ENCODE measurements at places on chromosomes 6 and 20.

GRCh38 chr20:38812709-38813573 lies 7.4 kb downstream of the PPP1R16B start:
- no peak for DNase-seq

GRCh38 chr20:3927486-3928291 lies 38.5 kb downstream of the PANK2 start:
- no peak for DNase-seq

DNA sequence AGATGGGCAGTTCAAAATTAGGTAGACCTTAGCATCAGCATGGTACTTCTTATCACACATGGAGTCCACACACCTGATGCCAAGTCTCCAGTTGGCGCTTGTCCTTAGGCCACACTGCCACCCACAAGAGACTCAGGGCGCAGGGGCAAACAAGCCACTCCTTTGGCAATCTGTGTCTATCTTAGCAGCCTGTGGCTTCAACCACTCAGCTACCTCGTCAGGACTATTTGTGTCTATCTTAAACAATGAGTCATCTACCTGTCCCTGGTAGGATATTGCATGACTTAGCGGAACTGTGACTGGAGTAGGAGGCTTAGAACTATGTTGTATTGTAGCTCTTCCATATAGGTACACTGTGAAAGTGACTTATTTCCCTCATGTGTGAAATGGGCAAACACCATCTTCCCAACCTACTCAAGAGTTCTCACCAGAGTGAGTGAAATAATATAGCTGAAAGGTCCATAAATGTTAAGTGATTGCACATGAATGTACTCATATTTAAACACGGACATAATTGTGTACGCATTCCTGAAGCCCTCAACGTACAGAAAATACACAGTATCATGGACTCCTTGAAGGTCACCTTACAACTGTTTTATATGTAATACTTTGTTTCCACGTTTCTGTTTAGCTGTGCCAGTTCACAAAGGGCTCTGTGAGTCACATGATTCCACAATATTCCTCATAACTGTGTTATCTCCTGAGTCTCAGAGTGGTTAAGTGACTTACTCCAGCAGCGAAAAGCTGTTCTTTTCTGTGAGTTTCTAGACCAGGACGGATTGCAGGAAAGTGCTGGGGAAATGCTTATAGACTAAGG lies 1.6 kb downstream of the TRIM27 start:
- peak; percentile 14 for DNase-seq

- DNase-seq = no peak
Observed at GRCh38 chr20:18628330-18628920, 40.6 kb downstream of the DTD1 start.

DNA sequence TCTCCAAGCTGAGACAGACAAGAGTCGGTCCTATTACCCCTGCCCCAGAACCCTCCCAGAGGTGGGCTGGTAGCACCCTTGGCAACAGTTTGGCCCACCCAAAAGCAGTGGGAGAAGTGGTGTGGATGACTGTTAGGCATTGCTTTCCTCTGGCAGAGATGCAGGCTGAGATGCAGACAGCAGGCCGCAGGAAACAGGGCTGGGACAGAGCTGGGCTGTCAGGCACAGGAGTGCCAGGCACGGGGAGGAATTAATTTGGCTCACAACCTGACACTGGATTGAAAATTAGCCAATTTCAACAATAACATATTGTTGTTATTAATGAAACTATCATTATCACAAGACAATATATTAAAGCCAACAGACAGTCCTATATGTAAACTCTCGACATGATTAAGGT lies 15.7 kb upstream of the SIRT5 start:
- no peak for DNase-seq

Measured in activated CD4-positive, alpha-beta T cell treated with anti-CD3 and anti-CD28 coated beads, Interleukin-2, amount 50 U/mL, for 1 hour (primary cell).